GM12891 (cell line): ENCODE measurements at places on chromosomes 3 and 15.
A peak's percentile ranks its signal among the peaks of the same experiment; 100 is the strongest.

DNA sequence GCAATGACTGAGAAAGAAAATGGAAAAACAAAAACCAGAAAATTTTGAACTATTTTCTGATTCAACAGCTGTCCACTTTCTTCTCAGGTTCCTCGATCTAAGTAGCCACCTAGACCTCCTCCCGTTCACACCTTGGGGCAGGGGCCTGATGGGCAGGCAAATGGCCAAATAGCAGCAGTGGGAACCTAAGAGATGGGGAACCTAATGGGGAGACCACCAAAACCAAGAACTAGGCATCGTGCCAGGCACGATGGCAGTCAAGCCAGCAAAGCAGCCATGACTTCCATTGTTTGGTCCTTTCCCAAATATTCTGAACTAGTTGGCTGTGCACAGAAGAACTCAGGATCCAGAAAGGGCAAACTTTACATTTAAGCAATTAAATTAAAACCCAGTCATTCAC lies 57.1 kb downstream of the CAPN7 start:
- DNase-seq, result no peak

GRCh38 chr3:16482194-16482769 lies 31.2 kb downstream of the RFTN1 start:
- DNase-seq, result no peak

GRCh38 chr15:36545467-36545992 lies 33.9 kb upstream of the CDIN1 start:
- DNase-seq, result no peak

- DNase-seq, result no peak
Measured at GRCh38 chr15:50463423-50464358, 39.5 kb downstream of the USP8 start.

- no peak for DNase-seq
Measured at GRCh38 chr3:53498806-53499641, 4.6 kb downstream of the CACNA1D start.

- DNase-seq, result no peak
Measured at GRCh38 chr15:84653584-84653909, 536 bp downstream of the WDR73 start.

DNA sequence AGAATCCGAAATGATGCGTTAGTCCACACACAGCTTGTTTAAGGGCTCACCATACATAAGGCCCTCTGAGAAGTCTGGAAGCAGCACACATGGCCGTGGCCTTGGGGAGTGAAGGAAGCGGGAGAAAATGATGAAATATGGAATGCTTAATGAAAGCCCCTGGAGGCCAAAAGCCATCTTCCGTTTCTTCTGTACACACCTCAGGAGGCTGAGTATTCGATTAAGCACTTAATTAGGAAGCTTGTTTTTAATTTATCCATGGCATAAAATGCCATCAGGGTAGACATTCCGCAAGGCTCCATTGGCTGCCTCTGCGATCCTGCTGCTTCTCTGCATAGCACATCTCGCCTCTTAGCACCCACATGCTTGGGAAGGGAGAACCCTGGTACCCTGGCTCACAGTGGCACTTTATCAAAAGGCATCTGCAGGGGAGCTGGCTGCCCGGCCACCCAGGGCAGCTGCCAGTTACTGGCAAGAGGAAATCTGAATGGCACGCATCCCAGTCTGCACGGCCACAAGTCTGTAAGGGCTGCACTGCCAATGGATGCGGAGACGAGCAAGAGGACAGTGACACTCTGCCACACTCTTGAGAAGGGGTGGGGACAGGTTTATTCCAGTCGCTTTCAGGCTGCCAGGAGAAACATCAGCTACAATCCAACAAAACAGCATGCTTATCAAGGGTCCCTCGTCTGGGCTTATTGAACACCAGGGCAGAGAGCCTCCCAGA lies 356.2 kb downstream of the OCA2 start:
- DNase-seq, result no peak

DNA sequence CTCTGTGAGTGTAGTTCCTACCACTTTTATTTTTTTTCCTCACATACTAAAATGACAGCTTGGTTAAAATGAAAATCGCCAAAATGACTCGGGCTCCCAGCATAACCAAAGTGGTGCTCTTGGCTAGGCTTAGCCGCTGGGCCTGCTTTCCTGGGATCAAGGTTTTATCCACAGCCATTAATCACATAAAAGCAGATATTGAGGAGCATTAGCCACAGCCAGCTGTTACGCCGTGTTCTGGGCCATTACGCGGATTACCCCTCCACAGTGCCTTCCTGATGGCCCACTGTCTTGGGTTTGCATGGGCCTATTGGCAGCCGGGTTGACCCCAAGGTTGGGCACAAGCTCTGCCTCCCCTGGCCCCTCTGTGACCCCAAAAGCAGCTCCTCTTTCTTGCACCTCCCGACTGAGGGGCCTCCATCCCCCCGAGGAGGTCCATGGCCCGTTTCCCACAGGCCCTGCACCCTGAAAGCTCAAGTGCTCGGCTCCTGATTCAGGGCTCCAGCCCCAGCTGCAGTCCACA lies 30.4 kb upstream of the TRPM1 start:
- DNase-seq, result no peak

- DNase-seq, result no peak
Measured at GRCh38 chr15:75203908-75204263, 2.2 kb downstream of the C15orf39 start.

- no peak for DNase-seq
Measured at GRCh38 chr3:103906808-103907207, 1459.9 kb upstream of the ALCAM start.

- DNase-seq, result no peak
Measured at GRCh38 chr3:148451969-148452368, 245.7 kb upstream of the AGTR1 start.

- no peak for DNase-seq
Measured at GRCh38 chr3:159114582-159114981, 312.7 kb downstream of the MFSD1 start.

DNA sequence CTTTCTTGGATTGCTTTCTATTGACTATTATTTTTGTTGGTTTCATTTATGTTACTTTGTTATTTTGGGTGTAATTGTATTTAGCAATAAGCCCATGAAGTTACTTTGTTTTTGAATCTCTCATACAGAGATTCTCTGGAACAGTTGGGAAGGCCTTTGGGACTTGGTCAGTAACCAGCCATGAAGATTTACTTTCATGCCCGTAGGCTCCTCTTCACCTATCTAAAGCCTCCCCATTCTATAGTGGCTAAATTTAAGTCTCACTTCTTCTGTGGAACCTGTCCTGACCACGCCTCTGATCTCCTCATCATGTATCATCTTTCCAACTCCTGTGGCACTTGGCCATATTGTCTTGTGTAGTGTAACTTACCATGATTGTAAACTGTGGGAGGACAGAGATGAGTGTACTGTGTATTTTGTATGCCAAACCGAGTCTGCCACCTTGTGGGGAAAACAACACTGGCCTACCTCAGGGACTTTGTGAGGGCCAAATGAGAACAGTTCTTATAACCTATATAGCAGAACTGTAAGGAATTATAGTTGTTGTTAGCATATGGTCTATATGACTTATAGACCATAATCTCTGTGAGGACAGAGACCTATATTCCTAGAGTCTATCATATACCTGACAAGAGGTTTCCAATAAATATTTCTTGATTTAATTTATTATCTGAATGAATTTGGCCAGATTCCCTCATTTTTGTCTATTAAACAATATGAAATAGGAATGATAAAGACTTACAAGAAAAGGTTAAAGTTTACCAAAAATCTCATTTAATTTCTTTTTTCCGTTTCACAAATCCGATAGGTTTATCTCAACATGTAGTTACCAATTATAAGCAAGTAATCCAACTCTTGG lies 75.0 kb downstream of the STARD9 start:
- peak; percentile 32 for DNase-seq

GRCh38 chr15:68794863-68795262 lies 25.8 kb downstream of the ANP32A start:
- DNase-seq, result no peak

GRCh38 chr3:106326941-106327695 lies 458.3 kb upstream of the CBLB start:
- DNase-seq, result no peak

- DNase-seq, result no peak
Measured at GRCh38 chr3:54862526-54862925, 65.3 kb downstream of the LRTM1 start.

DNA sequence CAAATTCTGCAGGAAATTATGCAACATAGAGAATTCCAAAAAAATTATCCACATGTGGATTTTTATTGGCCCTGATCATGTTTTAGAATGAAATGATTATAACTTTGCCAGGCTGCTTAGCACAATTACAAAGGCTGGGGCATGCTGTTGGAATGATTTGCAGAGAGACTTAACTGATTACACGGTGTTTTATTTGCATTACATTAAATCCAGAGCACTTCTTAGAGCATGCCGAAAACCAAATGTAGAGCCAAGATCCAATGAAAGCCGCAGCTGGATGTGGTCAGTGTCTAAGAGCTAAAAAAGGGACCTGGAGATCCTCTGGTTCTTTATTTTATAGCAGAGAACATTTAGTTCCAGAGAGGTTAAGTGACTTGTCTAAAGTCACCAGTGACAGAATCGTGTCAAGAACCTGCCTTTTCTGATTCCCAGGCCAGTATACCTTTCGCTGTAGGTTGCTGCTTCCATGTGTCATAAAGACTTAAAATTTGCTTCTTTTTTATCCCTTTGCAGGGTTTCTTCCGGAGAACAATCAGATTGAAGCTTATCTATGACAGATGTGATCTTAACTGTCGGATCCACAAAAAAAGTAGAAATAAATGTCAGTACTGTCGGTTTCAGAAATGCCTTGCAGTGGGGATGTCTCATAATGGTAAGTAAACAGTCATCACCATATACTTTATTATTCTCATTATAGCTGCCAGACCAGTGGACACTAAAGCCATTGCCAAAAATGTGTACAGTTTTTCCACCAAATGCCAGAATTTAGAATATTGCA lies 92.0 kb upstream of the TSEN2 start:
- DNase-seq, result no peak

DNA sequence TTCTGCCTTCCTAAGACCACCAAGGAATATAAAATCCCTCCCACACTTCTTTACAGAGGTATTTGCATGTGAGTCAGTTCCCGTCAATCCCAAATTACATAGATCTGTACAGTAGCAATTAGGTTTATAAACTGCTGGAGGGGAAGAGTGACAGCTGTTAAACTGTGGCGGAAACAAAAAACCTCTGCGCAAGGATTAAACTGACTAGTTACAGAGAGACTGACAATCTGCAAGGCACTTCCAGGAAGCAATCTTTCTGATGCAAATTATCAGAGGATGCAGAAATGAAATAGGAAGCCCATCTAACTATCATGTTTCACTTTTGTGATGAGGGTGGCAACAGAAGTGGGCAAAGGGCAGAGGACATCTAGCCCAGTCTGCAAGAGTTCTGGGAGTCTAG lies 150.4 kb downstream of the RTP4 start:
- no peak for DNase-seq

GRCh38 chr3:17340693-17341092 lies 401.7 kb downstream of the TBC1D5 start:
- DNase-seq, result no peak

- no peak for DNase-seq
Measured at GRCh38 chr3:71372241-71372768, 211.2 kb downstream of the FOXP1 start.

DNA sequence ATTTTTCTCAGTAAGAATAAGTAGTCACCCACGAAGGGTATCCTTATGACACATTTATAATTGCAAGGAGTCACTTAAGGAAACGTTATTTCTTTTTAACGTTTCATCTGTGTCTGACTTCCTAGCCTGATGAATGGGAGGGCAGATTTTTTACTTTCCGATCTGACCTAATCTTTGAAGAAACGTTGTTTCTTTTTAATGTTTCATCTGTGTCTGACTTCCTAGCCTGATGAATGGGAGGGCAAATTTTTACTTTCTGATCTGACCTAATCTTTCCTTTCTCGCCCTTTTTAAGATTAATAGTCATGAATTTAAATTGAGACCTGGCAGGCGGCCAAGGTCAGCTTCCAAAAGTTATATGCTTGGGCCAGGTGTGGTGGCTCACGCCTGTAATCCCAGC lies 3.0 kb upstream of the KLHL6 start:
- DNase-seq, result no peak

DNA sequence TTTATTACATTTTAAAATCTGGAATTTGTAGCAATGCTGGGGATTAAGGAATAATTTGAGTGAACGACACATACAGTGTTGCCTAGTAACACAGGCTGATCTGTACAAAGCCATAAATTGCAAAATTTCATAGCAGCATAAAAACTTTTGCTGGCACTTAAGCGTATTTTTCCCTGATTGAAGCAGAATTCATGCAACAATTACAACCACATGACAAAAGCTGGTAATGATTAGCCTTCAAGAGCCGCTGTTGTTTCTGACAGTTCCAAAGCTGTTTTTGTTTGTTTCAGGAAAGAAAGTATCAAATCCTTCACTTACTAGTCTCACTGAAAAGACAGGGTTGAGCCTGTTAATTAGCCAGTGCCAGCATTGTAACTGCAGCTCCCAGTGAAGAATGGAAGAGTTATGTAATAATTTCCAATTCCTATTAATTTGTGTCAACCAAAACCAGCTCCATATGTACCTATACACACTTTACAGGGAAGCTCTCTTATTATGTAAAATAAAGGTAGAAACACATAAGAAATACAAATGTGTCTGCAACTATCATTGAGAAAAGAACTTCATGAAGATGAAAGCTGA lies 60.7 kb downstream of the AGTR1 start:
- no peak for DNase-seq

GRCh38 chr3:186330772-186331460 lies 31.1 kb downstream of the DGKG start:
- DNase-seq, result no peak

- DNase-seq, result no peak
Measured at GRCh38 chr15:91192285-91192684, 92.2 kb downstream of the SV2B start.

DNA sequence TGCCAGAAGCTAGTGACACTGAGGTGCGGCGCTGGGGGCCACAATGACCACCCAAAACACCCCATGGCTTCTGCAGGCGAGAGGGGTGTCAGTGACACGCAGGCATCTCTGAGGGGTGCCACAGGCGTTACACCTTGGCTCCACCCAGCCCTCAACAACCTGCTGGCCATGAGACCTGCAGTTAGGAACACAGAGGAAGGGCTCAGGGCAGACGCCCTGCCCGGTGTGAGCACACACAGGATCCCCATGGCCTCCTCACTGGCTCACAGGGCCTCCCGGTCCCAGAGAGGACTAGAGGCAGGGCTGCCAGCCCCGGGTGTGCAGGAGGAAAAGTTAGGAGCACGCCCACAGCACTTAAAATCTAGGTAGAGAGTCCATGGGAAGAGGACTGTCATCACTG lies 35.1 kb downstream of the CYFIP1 start:
- DNase-seq, result no peak

GRCh38 chr3:157926822-157927221 lies 179.4 kb downstream of the SHOX2 start:
- DNase-seq, result no peak

- DNase-seq, result no peak
Measured at GRCh38 chr3:66830301-66830700, 167.8 kb upstream of the KBTBD8 start.

DNA sequence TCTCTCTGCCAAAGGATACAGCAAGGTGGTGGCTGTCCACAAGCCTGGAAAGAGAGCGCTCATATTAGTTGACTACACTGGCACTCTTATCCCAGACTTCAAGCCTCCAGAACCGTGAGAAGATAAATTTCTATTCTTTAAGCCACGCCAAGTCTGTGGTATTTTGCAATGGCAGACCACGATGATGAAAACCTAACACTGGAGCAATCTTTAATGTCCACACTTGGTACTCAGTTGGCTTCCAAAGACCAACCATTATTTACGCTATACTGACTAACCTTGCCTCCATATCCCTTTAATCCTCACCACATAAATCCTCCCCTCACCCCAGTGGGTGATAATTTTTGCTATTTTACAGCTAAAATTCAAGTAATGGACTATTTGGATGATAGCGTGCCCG lies 16.9 kb upstream of the LACTB start:
- no peak for DNase-seq
